Stimulated activated CD4-positive, alpha-beta T cell treated with anti-CD3 and anti-CD28 coated beads, Interleukin-12 subunit alpha, Interleukin-12 subunit beta, amount 100 ng/mL, for 4 hours (primary cell): ENCODE measurements at places on chromosomes 13 and 19.

- no peak for DNase-seq
Measured at GRCh38 chr13:46320821-46321220, 66.2 kb downstream of the RUBCNL start.

DNA sequence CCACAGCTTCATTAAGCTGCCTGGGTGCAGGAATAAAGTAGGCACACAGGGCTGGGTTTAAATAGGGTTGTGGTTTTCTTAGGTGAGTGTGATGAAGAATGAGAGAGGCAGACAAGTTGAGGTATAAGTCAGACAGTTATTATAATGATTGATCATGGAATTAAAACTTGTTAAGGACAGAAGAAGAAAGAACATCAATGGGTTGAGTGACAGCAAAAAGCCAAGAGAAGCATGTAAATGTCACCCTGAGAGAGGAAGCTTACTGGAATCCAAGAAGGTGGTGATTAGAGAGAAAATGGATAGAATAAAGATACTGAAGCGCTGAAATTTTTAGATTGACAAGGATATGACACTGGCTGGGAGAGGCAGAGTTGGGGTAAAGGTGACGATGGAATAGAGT is 325.2 kb upstream of the SLITRK1 start:
- no peak for DNase-seq

DNA sequence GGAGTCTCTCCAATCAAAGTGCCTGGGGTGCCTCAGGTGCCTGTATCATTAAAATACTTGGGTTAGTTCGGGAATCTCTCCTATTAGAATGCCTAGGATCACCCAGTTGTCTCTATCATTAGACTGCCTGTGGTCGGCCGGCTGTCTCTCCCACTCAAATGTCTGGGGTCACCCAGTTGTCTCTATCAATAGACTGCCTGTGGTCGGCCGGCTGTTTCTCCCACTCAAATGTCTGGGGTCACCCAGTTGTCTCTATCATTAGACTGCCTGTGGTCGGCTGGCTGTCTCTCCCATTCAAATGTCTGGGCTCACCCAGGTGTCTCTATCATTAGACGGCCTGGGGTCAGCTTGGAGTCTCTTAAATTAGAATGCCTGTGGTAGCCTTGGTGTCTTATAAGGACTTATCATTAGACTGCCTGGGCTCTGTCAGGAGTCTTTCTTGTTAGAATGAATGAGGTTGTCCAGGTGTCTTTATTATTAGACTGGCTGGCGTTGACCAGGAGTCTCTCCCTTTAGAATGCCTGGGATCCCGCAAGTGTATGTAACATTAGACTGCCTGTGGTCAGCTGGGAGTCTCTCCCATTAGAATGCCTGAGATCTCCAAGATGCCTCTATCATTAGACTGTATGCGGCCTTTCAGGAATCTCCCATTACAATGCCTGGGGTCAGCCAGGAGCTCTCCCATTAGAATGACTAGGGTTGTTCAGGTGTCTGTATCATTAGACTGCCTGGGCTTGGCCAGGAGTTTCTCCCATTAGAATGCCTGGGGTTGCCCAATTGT is 1555.5 kb downstream of the UQCRFS1 start:
- DNase-seq: no peak

DNA sequence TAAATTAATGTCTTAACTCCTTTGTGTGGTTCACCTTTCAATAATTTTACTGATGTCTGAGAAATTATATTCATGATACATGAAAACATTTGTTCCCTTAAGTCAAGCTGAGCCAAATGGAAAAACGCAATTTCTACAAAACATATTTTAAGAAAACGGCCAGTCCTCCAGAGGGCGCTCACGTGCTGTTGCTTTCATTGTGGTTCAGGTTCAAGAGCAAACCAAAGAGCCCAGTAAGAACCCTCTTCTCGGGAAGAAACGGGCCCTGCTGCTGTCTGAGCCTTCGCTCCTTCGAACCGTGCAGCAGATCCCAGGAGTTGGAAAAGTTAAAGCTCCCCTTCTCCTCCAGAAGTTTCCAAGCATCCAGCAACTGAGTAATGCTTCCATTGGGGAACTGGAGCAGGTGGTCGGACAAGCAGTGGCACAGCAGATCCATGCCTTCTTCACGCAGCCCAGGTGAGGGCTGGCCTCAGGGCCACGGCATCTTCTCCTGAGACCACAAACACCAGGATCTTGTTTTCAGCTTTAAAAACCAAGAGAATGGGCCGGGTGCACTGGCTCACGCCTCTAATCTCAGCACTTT is 4.3 kb downstream of the FAAP24 start:
- peak; percentile 65 for DNase-seq

DNA sequence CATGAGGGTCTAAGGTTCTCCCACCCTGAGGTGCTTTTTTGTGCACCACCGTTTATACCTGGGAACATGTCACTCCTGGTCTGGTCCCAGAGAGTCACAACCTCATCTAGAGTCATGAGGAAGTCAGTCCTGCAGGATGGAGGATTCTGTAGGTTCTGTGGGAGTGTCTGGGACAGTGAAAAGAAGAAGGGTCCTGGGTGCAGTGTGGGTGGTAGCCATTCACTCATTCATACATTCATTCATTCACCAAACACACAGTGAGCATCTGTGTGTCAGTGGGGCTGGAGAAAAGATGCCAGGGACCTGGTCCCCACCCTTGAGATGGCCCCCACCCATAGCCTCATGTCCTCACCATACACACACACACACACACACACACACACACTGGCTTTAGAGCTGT is 8.7 kb upstream of the CEACAM18 start:
- DNase-seq: no peak

GRCh38 chr13:111006506-111007031 is 91.7 kb upstream of the ANKRD10 start:
- DNase-seq: no peak

DNA sequence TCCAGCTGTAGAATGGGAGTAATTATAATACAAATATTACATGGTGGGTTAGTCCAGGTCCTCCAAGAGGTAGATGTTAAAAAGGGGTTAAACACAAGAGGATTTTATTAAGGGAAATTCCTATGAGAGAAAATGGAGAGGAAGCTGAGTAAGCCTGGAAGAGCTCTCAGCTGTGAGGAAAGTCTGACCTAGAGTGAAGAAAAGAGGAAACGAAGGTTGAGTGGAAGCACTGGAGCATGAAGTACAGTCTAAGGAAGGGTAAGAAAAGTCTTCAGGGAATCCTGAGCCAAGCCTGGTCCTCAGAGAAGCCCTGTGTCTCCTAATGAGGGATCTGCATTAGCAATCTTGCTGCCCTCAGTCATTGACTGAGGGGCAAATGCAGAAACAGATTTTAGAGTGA is 506.2 kb downstream of the GPC5 start:
- no peak for DNase-seq

DNA sequence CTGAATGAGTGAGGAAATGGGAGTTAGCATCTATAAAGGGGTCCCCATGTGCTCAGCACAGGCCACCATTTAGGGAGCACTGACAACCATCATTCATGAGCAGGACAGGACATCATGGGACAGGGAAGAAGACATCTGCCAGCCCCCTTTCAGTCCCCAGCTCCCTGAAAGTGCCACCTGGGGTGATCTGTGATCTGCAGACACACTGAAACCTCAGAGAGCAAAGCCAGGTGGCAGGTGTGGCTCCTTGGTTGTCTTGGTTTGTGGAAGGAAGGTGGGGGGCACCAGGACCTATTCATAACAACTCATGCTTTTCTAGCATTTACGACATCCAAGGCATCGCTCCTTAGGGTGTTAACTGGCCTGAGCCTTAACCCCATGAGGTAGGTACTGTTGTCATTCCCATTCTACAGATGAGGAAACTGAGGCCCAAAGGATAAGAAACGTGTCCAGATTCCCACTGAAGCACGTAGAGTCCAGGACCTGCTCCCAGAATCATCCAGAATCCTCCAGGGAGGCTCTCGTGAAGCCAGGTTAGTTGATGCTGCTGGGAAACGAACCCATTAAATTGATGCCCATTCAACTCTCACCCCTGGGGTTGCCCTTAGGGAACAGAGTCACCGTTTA is 5.8 kb downstream of the KDELR1 start:
- no peak for DNase-seq
